SW480 (cell line): ENCODE measurements at places on chromosomes 11 and 22.

DNA sequence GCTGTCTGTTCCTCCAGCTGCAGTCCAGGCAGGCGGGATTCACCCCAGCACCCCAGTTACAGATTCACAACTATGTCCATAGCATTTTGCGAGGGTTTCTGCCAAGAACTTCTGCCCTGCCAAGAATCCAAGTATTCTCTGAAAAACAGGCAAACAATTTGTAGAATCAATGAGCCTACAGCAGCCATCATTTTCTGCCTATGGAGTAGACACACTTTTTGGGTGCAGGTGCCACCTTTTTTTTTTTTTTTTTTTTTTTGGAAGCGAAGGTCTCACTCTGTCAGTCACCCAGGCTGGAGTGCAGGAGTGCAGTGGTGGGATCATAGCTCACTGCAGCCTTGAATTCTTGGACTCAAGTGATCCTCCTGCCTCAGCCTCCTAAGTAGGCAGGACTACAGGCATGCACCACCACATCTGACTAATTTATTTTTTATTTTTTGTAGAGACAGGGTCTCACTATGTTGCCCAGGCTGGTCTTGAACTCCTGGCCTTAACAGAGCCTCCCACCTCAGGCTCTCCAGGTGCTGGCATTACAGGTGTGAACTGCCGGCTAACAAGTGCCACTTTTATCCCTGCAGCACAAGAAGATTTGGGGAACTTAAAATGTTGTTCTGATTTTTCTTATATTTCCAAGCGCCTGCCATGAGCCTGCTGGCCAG, 195.1 kb downstream of the SNX19 start:
- no peak for DNase-seq

DNA sequence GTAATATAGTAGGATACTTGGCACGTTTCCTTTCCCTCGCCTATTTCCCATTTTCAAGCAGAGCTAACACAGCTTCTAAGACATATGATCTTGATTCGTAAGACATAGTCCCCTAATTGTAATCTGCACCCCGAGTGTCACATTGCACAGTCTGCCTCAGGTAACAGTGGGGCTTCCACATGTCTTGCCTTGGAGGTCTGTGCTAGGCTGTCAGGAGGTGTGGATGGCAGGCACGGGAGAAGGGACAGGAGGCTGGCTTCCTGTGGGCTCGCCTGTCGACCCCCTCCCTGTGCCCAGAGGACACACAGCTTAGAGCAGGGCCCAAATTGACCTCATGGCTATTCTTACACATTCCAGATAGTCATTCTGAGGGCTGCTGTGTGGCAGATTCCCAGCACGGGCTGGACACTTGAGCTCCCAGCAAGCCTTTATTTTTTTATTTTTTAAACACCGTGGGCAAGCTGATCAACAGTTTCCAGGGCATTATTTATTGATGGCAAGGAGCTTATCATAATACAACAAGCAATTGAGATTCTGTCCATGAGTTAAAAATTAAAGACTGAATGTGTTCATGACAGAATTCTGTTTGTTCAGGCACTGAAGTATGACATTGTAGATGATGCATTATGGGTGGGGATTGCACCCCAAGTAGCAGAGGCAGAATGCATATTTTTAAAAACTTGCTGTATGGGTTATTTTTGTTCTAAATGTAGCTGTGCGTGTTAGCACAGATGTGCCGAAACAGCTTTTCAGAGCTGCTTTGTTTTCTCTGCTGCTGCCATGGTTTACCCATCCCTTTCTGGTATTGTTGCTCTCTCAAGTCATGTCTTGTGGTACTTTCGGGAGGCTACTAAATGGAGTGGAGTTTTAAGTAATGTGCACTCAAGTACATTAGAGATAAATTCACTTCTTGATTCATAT, 113.0 kb downstream of the ATXN10 start:
- DNase-seq: no peak

DNA sequence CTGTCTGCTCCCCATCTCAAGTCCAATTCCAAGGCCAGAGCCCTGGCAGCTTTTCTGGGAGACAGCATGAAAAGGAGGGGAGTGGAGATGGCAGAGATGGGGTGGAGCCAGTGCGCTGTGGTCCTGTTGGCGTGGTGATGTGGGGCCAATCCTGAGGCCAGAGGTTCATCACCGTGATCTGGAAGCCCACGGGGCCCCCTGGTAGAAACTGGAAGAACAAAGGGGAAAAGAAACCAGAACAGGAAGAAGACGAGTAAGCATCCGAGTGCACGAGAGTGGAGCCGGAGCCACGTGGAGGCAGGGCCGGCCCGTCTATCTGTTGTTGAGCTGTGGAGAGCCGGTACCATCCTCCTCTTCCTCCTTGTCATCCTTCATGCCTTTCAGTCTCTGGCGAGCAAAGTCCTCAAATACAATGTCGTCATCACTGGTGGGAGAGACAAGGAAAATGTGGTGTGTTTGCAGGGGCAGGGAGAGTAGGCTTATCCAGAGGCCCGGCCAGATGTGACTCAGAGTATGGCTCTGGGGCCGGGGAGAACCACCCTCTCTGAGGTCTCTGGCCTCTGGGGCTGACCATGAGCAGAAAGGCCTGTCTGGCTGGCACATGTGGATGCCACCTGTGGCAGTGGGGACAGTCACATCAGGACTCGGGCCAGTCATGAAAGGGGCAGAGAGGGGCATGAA, 25.4 kb downstream of the TPBGL start:
- DNase-seq: no peak

DNA sequence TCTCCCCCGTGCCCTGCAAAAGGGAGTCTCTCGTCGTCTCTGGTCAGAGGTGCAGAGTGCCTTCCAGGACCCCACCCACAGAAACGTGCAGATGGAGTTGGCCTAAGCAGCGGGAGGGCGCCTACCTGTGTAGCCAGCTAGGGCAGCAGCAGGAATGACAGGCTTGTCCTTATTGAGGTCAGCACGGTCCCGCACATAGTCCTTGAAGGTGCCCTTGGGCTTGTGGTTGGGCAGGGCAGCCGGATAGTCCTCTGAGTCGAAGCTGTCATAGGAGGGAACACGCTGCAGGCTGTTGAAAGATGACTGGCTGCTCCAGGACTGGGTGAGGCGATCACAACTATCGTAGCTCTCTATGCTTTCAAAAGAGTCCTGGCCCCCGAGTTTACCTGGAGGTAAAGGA, 107.3 kb downstream of the ETS1 start:
- DNase-seq: no peak

GRCh38 chr11:34067383-34068065, 16.0 kb downstream of the CAPRIN1 start:
- DNase-seq: no peak

DNA sequence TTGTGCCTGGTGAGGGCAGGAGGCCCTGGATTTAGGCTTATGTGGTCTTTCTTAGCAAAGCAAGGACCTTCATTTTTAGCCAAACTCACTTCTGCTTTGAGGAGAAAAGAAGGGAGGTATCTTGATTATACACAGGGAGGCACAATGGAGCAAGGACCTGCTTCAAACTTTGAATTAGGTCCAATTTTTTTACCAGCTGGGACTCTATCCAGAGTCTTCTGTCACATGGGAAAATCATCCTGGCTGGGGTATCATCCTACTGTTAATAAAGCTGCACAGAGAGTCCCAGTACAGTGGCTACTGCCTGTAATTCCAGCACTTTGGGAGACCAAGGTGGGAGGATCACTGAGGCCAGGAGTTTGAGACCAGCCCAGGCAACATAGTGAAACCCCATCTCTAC, 87.8 kb downstream of the CWC15 start:
- DNase-seq: no peak

DNA sequence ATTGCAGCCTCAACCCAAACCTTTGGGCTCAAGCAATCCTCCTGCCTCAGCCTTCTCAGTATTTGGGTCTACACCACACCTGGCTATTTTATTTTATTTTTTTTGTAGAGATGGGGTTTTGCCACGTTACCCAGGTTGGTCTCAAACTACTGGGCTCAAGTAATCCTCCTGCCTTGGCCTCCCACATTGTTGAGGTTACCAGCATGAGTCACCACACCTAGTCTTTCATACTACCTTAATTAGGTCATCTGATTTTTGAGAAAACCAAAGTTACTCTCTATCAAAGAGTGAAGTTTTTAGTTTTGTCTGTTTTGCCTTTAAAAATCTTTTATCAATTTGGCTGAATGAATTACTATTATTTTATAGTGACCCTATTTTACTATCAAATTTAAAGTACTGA, 335.6 kb upstream of the LRRC4C start:
- no peak for DNase-seq

- DNase-seq: no peak
These were observed 97.6 kb downstream of the KCNQ1 start for GRCh38 chr11:2542406-2542805.

GRCh38 chr11:118061586-118062125, 15.2 kb upstream of the TMPRSS4 start:
- no peak for DNase-seq

- DNase-seq: no peak
These were observed 5.1 kb upstream of the A4GALT start for GRCh38 chr22:42725606-42726355.
